ENCODE measurements at places on chromosomes 2 and 18. TPM values are rescaled to one million over a fixed set of nuclear protein-coding genes. Genes with fewer than 3 reads are reported as not detected.

GRCh38 chr2:225434014-225434413 is 34.5 kb downstream of the NYAP2 start:
- ATAC-seq = no peak

DES gene
- total RNA-seq = 29.3 TPM

GRCh38 chr2:45699032-45699658 is 47.7 kb downstream of the PRKCE start:
- ATAC-seq = peak; percentile 71

GRCh38 chr18:10558243-10558966 is 32.6 kb downstream of the NAPG start:
- peak; percentile 49 for ATAC-seq

GRCh38 chr2:206163251-206163880 is 3.7 kb downstream of the EEF1B2 start:
- no peak for ATAC-seq
